Stomach (tissue), 19 donors: ENCODE measurements at places on chromosomes 2 and 18.
A peak's percentile ranks its signal among the peaks of the same experiment; 100 is the strongest.

- DNase-seq: no peak
Observed at GRCh38 chr2:35503738-35504199, 851.8 kb upstream of the CRIM1 start.

DNA sequence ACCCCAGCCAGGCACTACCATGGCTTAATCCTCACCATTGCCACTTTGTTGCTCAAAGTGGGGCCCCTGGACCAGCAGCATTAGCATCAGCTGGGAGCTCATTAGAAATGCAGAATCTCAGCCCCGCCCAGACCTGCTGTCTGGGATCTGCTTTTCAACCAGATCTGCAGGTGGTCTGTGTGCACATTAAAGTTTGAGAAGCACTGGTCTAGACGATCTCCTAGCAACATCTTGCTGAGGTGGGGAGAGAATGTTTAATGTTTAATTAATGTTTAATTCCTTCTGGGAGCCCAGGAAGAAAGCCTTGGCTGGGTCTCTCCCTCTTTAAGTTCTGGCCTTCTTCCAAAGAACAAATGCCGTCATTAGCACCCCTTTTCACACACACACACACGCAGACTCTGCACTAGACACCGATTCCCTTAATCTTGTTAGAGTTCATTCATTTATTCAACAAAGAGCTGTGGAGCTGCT lies 53.7 kb downstream of the EDAR start:
- no peak for DNase-seq

- DNase-seq: no peak
Observed at GRCh38 chr18:58413667-58414628, 214.9 kb downstream of the ALPK2 start.

GRCh38 chr2:215606219-215606618 lies 170.4 kb upstream of the FN1 start:
- no peak for DNase-seq

- DNase-seq: peak; percentile 91
Observed at GRCh38 chr2:179218848-179219594, 45.6 kb downstream of the SESTD1 start.
